Adipocyte (in vitro differentiated cells): ENCODE measurements at places on chromosomes 3 and 15.

DNA sequence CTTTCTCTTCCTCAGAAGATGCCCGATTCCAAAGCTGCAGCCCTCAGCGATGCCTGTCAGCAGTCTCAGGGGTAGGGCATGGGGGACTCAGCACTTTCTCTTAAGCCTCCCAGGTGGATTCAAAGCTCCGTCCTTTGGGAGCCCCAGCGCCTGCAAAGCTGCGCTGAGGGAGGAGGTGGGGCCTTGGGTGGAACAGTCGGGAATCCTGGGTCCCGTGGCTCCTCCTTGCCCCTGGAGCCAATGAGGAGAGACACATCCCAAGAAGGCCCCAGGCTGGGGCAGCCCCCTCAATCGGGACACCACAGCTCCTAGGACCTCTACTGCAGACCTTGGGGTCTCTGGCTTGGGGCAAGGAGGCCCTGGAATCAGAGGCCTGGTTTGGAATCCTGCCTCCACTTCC lies 227.5 kb upstream of the IGF1R start:
- DNase-seq = no peak

DNA sequence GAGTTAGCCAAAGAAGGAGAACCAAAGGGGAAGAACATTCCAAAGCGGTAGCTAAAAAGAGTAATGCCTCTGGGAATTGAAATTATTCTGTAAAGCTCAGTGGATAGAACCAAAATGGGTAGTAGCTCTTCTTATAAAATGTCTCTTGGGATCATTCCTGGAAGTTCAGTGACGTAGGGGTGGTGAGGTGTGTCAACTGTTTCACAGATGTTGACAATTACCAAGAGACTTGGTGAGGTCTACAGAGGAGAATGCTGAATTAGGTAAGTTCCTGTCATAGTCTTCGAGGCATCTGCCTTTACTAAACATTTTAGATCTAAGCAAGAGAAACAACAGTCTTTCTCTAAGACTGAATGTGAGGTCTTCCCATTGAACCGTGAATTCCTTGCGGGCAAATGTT lies 67.8 kb downstream of the TPRG1 start:
- no peak for DNase-seq

- DNase-seq = peak; percentile 54
Measured at GRCh38 chr3:80087767-80088166, 320.0 kb upstream of the ROBO1 start.

- no peak for DNase-seq
Measured at GRCh38 chr3:32842987-32843386, 25.2 kb downstream of the TRIM71 start.

- no peak for DNase-seq
Measured at GRCh38 chr3:473033-473800, 276.7 kb downstream of the CHL1 start.

DNA sequence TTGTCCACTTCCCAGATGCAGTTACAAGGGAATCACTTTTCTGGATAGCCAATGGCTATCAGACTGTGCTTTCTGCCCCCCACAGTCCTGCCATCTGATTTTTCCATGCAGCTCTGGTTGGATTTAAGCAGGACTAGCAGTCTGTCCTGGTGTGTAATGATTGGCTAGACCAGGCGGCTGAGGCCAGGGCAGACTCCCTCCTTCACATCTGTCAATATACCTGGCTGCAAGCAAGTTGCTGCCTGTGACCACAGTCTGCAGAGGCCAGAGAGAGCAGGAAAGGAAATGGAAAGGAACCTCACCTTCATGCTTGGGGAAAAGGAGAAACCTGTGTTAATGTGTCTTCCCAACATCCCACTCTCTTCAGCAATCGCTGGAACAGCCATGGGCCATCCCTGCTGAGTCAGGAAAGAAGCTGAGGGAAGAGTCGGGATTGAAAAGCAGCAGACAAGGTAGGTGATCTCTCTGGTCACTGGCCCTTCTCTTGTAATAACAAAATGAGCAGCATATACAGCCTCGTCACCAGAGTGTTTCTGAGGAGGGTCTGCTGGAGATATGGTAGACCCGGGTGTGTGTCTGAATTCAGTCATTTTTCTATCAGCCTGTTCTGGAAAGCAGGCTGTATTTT lies 126.7 kb upstream of the PHLDB2 start:
- no peak for DNase-seq
